HCT116 (cell line): ENCODE measurements at places on chromosomes 7 and 10.

GRCh38 chr7:41969561-41970105 lies 266.7 kb upstream of the INHBA start:
- H3K27ac ChIP-seq: no peak overlapping the region
- no peak for DNase-seq
- no peaks in the 10 kb centered on the region for H3K36me3 ChIP-seq
- H3K4me1 ChIP-seq: no peaks in the 10 kb centered on the region
- H3K27me3 ChIP-seq: peaks cover 10% of the 10 kb centered on the region; the same call in 1 of the 2 replicates
- H3K4me3 ChIP-seq: no peak overlapping the region

- no peak overlapping the region for H3K27ac ChIP-seq
- no peak overlapping the region for H3K4me3 ChIP-seq
- no peaks in the 10 kb centered on the region for H3K36me3 ChIP-seq
- 0 out of 2 replicates have a peak, but pooled peaks cover 2% of the 10 kb centered on the region for H3K4me1 ChIP-seq
Observed at GRCh38 chr7:125061776-125062397, 132.3 kb upstream of the POT1 start.

DNA sequence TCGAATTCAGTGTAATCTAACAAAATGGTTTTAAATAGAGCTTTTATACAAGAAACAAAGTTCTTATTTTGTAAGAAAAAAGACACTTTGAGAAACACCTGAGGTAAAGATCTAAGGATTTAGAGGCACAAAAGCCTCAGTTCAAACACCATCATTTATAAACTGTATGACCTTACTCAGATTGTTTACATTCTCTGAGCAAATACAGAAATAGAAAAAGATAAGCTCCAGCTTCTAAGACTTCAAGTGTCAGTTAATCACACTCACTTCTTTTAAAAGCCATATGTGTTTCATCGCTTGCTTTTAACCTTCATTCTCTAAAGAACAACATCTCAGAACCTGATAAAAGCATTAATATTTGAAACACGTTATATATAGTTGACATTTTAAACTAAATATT lies 27.9 kb downstream of the CADPS2 start:
- no peak for DNase-seq
- H3K27ac ChIP-seq: no peak overlapping the region
- no peak overlapping the region for H3K4me3 ChIP-seq
- no peaks in the 10 kb centered on the region for H3K4me1 ChIP-seq
- H3K36me3 ChIP-seq: no peaks in the 10 kb centered on the region
- no peaks in the 10 kb centered on the region for H3K27me3 ChIP-seq

DNA sequence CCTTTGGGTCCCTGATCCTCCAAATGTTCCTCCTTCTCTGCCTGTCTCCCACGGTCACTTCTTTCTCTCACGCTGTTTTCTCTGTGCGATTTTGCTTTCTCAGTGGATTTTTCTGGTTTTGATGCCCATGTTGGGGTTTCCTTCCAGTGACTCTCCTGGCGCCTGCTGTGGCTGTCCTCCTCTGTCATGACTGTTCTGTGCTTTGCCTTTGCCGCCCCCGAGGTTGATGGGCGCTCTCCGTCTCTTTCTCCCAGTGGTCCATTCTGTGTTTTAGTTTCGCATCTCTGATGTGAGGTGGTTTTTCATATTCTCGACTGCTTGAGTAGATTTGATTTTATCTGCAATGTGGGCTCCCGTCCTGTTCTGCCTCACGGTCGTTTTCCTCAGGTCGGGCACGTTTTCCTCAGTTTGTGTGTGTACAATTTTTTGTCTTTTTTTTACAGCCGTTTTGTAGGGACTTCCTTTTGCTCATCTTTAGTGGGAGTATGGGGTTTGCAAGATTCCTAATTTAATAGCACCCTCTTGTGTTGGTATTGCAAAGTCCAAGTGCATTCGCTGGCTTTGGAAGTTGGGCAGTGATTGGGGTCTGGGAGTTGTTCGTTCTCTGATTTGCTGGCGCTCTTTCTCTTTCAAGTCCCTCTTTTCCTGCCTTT lies 100.0 kb downstream of the INPP5A start:
- no peak overlapping the region for H3K4me3 ChIP-seq
- H3K27ac ChIP-seq: no peak overlapping the region
- H3K27me3 ChIP-seq: no peaks in the 10 kb centered on the region
- H3K4me1 ChIP-seq: no peaks in the 10 kb centered on the region

- peak overlapping the region; percentile 21 for H3K4me3 ChIP-seq
- H3K36me3 ChIP-seq: no peaks in the 10 kb centered on the region
- DNase-seq: peak; percentile 91
- H3K4me1 ChIP-seq: peaks cover 35% of the 10 kb centered on the region
- H3K27ac ChIP-seq: peak overlapping the region; percentile 23
- no peaks in the 10 kb centered on the region for H3K27me3 ChIP-seq
Observed at GRCh38 chr10:6299234-6299633, 96.5 kb downstream of the PFKFB3 start.

GRCh38 chr7:120521761-120522737 lies 249.1 kb downstream of the KCND2 start:
- H3K27me3 ChIP-seq: no peaks in the 10 kb centered on the region
- no peak overlapping the region for H3K4me3 ChIP-seq
- no peaks in the 10 kb centered on the region for H3K36me3 ChIP-seq
- H3K4me1 ChIP-seq: no peaks in the 10 kb centered on the region

- no peaks in the 10 kb centered on the region for H3K4me1 ChIP-seq
- H3K36me3 ChIP-seq: no peaks in the 10 kb centered on the region
- H3K27me3 ChIP-seq: peaks cover 17% of the 10 kb centered on the region
- H3K27ac ChIP-seq: no peak overlapping the region
- H3K4me3 ChIP-seq: no peak overlapping the region
- DNase-seq: no peak
Observed at GRCh38 chr10:117551330-117552155, 9.0 kb downstream of the EMX2 start.

DNA sequence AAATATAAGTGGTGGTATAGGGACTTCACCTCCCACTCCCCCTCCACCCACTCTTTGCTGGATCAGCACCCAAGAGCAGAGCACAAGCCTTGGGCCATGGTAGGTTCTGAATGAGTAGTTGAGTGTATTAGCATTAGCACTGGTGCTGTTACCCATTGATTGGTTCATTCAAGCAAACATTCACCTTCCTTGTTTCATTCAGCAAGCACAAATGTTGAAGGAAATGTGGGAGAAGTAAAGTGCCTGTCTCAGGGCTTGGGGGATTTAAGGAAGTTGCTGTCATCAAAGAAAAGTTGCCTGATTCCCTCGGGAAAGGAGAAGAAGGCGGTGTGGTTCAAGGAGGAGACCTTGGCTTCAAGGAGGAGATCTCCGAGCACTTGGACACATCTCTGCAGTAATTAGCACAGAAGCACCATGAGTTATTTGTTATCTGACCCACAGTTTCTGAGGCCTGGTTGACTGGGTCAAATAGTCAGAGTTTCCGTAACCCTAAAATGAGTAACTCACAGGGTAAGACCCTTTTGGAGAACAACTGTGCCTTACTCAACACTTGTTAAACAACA lies 17.3 kb downstream of the IL2RA start:
- no peak overlapping the region for H3K27ac ChIP-seq
- no peak overlapping the region for H3K4me3 ChIP-seq
- no peak for DNase-seq
- H3K4me1 ChIP-seq: no peaks in the 10 kb centered on the region
- H3K27me3 ChIP-seq: peaks cover 36% of the 10 kb centered on the region
- H3K36me3 ChIP-seq: no peaks in the 10 kb centered on the region

DNA sequence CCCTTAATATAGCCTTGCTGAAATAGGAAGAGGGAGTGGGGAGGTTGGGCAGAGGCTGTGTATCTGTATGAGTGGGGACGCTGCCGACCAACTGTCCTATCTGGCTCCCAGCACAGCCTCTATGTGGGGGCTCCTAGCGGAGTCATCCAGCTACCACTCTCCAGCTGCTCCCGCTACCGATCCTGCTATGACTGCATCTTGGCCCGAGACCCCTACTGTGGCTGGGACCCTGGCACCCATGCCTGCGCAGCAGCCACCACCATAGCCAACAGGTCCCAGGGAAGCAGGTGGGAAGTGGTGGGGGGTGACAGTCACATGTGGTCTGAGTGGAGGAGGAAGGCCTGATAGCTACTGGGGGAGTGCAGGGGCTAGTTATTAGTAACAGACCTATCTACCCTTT lies 6.6 kb downstream of the MRPL43 start:
- no peak overlapping the region for H3K27ac ChIP-seq
- no peak for DNase-seq
- H3K36me3 ChIP-seq: peaks cover 4% of the 10 kb centered on the region
- no peaks in the 10 kb centered on the region for H3K27me3 ChIP-seq

DNA sequence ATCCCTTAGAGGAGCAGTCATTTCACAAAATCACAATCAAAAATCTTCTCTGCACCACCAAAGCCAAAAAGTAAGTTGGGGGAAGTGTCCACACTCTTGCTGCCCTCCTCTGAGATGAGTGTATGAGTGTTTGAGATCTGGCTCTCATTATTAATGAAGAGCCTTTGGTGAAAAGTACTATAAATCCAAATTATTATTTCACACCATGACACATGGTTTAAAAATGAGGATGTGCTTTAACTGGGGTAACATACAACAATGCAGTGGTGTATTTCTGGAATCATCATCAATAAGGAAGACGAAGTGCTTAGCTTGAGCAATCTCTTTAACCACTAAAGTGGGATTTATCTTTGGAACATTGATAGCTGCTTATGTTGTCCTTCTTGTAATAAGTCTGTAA lies 114.2 kb upstream of the ADAM12 start:
- H3K4me1 ChIP-seq: no peaks in the 10 kb centered on the region
- no peaks in the 10 kb centered on the region for H3K36me3 ChIP-seq

DNA sequence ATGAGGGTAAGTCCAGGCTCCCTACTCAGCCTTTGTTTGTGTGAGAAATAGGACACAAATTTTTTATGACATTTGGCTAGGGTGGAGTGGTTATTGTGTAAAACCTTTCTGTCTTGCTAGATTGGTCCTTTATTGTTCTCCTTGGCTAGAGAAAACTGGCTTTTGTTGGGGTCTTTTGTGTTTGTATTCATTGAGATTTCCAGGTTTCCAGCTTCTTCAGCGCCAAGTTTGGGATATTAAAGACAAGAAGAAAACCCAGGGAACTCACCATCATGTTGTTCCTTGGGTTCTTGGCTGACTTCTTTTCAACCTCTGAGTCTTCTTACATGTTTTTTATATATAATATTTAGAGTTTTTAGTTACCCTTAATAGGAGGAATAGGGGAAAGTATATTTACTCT lies 310.0 kb downstream of the HPSE2 start:
- H3K27ac ChIP-seq: no peak overlapping the region
- no peak overlapping the region for H3K4me3 ChIP-seq
- H3K36me3 ChIP-seq: no peaks in the 10 kb centered on the region
- DNase-seq: no peak

DNA sequence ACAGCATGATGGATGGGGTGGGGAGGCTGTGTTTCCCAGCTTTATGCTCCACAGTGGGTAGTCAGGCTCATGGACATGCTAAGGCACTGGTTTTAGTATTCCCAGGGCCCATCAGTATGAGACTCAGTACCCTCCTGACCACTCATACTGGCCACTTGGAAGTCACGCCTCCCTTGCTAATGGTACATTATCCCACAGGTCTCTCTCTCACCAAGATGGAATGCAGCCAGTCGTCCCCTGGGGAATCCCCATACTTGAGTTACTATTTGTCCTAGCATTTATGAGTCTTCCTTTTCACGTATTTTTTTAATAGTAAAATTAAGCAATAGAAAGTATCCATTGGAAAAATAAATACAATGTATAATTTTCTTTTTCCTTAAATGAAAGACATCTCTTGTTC lies 80.6 kb upstream of the TBX20 start:
- no peaks in the 10 kb centered on the region for H3K36me3 ChIP-seq
- no peak overlapping the region for H3K4me3 ChIP-seq
- no peak overlapping the region for H3K27ac ChIP-seq

DNA sequence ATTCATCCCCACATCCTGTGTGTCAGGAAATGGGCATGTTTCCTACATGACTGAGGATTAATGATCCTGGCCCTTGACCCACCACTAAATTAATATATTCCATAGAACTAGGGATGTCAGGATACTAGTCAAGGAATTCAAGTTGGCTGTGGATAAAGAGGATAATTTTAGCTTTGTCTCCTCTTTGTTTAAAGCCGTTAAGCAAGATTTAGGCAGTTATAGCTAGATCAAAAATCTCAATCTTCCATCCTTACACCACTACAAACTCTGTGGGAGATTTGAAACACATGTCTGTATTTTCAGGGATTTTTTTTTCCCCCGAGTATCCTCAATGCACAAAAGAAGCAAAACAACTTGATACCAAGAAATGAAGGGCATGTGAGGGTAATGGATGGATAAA lies 417.1 kb downstream of the MAGI2 start:
- no peak overlapping the region for H3K27ac ChIP-seq
- H3K27me3 ChIP-seq: no peaks in the 10 kb centered on the region
- DNase-seq: no peak
- no peak overlapping the region for H3K4me3 ChIP-seq

- H3K27me3 ChIP-seq: no peaks in the 10 kb centered on the region
- H3K4me1 ChIP-seq: no peaks in the 10 kb centered on the region
- H3K27ac ChIP-seq: no peak overlapping the region
- no peak overlapping the region for H3K4me3 ChIP-seq
Observed at GRCh38 chr7:120615703-120616102, 242.2 kb downstream of the TSPAN12 start.

- no peaks in the 10 kb centered on the region for H3K4me1 ChIP-seq
- H3K4me3 ChIP-seq: no peak overlapping the region
- no peaks in the 10 kb centered on the region for H3K27me3 ChIP-seq
- no peak overlapping the region for H3K27ac ChIP-seq
- no peak for DNase-seq
Observed at GRCh38 chr7:134329614-134330346, 13.1 kb upstream of the SLC35B4 start.

DNA sequence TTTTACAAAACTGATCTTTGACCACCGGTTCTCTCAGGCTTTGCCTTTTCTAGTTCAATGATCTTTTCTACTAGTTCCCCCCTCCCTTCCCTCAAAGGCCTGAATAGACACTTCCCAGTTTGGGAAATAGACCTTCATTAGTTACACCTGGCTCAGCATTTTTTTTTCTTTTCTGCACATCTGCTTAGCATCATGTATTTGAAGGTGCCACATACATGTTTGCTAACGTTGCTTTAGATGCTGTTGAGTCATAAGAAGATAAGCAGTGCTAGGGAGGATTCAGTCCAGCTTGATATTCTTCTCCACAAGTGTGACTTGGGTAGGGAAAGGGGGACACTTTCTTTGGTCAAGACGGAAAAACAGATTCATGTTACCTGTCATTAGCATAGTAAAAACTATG lies 78.3 kb downstream of the BICC1 start:
- peaks cover 15% of the 10 kb centered on the region; the same call in 1 of the 2 replicates for H3K27me3 ChIP-seq
- DNase-seq: no peak
- no peak overlapping the region for H3K27ac ChIP-seq
- H3K36me3 ChIP-seq: no peaks in the 10 kb centered on the region
- H3K4me3 ChIP-seq: no peak overlapping the region

DNA sequence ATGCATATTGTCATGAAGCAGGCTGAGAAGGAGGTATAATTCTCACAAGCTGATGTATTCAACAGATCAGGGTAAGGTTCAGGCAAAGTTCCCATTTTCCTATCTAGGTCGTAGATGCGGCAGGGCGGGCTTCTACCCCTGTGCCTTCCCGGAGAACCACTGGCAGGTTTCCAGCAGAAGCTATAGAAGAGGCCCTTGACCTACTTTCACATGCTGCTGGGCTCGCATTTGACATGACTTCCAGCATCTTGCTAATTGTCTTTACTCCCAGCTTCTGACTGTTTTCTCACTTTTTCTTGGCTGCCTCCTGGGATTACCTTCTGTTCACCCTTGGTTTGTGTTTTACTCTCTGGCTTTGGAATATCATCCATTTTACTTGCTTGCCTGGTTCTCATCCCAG lies 32.6 kb upstream of the ORC5 start:
- no peak for DNase-seq
- no peak overlapping the region for H3K27ac ChIP-seq
- H3K4me3 ChIP-seq: no peak overlapping the region
- no peaks in the 10 kb centered on the region for H3K4me1 ChIP-seq
